ENCODE measurements at places on chromosomes 13 and 19.
A peak's percentile ranks its signal among the peaks of the same experiment; 100 is the strongest.

GRCh38 chr19:55305491-55305890, 19.6 kb downstream of the TMEM150B start:
- DNase-seq = peak; percentile 34

DNA sequence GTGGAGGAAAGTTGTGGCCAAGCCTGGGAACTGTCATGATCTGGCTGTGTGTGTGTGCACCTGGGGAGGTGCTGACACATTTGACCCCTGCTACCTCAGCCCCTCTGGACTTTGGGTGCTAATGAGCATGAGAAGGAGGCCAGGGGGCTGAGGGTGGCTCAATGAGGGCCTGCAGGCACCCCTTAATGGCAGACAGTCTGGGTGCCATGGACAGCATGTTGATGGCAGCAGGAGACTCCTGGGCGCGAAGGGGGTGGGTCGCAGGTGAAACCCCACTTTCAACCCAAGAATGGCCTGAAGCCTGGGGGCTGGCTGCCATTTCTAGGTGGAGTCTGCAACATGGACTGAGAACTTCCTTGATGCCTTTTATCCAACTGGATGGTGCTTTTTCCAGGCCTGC, 216.4 kb upstream of the TRPC4 start:
- DNase-seq = no peak

- DNase-seq = no peak
These were observed 44.2 kb upstream of the RNF113B start for GRCh38 chr13:98221234-98221633.

DNA sequence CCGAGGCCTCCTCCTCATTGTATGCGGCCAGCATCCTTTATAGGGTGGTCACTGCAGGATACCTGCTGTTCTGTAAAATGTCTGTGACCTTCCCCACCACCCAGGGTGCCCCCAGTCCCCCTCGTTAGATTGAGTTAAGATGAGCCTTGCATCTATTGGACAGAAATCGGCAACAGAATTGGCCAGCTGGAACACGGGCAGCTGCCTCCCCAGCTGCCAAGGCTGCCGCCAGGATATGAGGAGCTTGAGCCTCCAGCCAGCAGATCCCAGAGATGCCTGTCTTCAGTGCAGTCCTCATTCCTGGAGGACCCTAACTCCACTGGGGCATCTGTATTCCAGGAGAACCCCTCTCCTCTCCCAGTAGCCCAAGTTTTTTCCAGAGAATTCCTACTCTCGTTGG, 463.0 kb downstream of the TSHZ3 start:
- DNase-seq = no peak

- DNase-seq = no peak
These were observed 66.2 kb downstream of the DPY19L3 start for GRCh38 chr19:32471811-32472210.

DNA sequence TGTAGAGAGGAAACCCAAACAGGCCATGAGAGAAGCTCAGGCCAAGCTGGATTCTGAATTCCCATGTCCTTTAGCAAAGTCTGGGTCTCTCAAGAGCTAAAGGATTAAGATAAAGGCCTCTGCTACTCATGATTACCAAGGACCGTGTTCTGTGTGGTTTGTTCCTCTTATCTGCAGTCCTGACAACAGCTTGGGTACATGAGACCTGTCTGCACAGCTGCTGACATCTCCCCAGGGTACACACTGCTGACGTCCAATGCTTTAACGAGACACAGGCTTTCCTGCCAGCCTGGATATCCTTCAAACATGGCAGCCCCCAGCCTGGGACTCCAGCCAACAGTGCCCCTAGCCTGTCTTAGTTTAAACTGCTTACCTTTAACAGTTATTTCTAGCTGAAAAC, 211.0 kb downstream of the SLC7A1 start:
- DNase-seq = no peak

- no peak for DNase-seq
These were observed 81.2 kb downstream of the NHLRC3 start for GRCh38 chr13:39119422-39119821.

Data from Jurkat, Clone E6-1 (cell line).